HepG2 (cell line): ENCODE measurements at places on chromosomes 2 and 18. TPM values are rescaled to one million over a fixed set of nuclear protein-coding genes. Genes with fewer than 3 reads are reported as not detected.

The DLGAP1 gene
- total RNA-seq = not detected in 2 replicates

The TCF7L1 gene
- 0.04 and 0.08 TPM in 2 replicates for total RNA-seq

The RAB27B gene
- total RNA-seq = not detected in 2 replicates

The DNAJC5G gene
- not detected in 2 replicates for total RNA-seq

The LYG1 gene
- total RNA-seq = 0.49 and 1.00 TPM in 2 replicates

The SIX3 gene
- not detected in 2 replicates for total RNA-seq
